GM12864 (cell line): ENCODE measurements at places on chromosomes 4 and X.

DNA sequence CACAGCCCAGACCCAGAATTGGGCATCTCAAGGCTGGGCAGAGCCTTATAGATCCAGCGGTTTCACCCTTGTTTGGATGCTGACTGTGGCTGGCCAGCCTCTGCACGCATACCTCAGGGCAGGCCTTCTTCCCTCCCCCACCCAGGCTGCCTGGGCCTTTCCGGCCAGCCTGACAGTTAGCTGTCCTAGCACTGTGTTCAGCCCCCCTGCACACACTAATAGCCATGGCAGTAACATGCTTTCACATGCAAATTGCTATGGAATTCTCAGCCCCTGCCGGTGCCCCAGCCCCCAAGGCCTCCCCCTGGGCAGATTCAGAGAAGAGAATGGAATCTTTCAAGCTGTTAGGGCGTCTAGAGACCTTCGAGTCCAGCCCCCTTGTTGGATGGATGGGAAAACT is 17.7 kb downstream of the EFNB1 start:
- no peak for DNase-seq

DNA sequence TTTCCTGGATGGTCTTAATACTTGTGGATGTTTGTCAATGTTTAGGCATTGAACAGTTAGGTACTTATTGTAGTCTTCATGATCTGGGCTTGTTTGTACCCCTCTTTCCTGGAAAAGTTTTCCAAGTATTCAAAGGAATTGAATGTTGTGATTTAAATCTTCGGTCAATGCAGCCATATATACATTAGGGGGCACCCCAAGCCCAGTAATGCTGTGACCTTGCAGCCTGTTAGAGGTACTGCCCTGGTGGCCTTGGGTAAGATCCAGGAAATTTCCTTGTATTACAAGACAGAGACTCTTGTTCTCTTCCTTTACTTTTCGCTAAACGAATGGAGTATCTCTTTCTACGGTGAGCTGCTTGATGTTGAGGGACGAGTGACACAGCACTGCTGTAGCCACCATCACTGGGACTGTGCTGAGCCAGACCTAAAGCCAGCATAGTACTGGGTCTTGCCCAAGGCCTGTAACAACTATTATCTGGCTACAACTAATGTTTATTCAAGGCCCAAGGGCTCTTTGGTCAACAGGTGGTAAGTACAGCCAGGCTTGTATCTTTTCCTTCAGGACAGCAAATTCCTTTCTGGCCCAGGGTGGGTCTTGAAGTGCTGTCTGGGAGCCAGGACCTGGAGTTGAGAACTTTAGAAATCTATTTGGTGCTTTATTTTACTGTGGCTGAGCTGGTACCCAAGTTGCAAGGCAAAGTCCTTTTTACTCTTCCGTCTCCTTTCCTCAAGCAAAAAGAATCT is 118.3 kb upstream of the ATOH1 start:
- DNase-seq = peak; percentile 4

GRCh38 chr4:55546506-55546755 is 278 bp downstream of the CLOCK start:
- no peak for DNase-seq

DNA sequence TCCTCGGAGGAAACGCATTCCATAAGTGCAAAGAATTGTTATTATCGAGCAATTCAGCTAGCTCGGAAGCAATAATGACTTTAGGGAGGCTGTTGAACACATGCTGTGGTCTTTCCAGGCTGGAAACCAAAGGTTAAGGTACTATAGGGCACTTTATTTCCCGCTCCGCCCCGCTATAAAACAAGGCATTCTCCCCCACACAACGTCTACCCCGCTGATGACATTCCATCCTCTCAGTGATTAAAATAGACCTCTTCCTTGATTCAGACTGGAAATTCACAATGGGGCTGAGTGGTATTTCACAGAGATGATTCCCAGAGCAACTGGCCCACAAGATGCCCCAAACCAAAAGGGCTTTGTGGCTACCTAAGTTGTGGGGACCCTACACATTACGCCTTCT is 196.4 kb downstream of the STIM2 start:
- no peak for DNase-seq

DNA sequence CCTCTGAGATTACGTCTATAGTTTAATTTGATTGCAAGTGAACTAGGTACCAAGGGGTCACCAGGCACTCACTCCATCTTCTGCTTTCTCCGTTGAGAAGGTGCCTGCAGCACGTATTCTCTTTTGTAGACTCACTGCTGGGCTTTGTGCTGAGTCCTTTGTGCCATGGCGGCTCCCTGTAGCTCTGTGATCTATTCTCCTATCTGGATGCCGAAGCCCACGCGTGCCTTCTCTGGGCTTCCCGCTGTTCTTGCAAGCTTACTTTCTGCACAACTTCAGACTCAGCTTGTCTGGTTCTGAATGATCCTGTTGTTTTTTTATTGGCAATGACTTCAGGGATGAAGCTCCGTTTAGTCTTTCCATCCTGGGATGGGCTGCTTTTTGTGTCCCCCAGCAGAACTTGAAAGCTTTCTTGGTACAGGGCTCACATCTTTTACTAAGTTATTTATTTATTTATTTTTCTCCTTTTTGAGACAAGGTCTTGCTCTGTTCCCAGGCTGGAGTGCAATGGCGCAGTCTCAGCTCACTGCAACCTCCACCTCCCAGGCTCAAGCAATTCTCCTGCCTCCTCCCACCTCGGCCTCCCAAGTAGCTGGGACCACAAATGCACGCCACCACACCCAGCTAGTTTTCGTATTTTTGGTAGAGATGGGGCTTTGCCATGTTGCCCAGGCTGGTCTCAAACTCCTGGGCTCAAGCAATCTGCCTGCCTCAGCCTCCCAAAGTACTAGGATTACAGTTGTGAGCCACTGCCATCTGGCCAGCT is 100.9 kb upstream of the NKX1-1 start:
- no peak for DNase-seq

- DNase-seq = no peak
These were observed 9.7 kb upstream of the TMEM165 start for GRCh38 chr4:55386073-55386472.

GRCh38 chr4:37758226-37758625 is 68.3 kb upstream of the PGM2 start:
- no peak for DNase-seq

- no peak for DNase-seq
These were observed 254.6 kb downstream of the CBLL2 start for GRCh38 chrX:22527302-22527701.
